Kidney tubule cell (primary cell): ENCODE measurements at places on chromosomes 7 and 10.
A peak's percentile ranks its signal among the peaks of the same experiment; 100 is the strongest.

DNA sequence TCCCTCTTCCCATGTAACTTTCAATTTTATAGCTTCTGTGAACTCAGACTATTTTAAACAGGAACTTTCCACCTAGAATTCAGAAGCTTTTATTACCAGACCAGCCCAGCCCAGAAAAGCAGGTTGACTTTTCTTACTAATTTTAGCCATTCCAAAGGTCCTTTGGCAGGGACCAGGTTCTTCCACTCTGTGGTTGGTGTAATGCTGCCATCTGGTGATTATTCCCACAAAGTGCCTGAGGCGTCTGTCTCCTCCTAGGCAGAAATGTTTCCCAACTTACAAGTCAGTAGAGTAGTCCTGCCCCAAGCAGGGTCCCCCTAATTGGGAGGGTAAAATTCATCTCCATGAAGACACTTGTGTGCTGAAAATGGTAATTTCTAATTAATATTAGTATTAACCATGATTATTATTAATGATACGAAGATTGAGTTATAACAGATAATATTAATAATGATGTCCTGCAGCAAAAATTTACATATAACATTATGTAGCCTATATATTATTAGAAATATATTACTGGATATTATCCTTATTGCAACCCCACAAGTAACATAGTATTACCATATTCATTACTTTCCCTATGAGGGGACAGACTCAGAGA is 53.0 kb upstream of the PPP1R17 start:
- peak; percentile 67 for DNase-seq

DNA sequence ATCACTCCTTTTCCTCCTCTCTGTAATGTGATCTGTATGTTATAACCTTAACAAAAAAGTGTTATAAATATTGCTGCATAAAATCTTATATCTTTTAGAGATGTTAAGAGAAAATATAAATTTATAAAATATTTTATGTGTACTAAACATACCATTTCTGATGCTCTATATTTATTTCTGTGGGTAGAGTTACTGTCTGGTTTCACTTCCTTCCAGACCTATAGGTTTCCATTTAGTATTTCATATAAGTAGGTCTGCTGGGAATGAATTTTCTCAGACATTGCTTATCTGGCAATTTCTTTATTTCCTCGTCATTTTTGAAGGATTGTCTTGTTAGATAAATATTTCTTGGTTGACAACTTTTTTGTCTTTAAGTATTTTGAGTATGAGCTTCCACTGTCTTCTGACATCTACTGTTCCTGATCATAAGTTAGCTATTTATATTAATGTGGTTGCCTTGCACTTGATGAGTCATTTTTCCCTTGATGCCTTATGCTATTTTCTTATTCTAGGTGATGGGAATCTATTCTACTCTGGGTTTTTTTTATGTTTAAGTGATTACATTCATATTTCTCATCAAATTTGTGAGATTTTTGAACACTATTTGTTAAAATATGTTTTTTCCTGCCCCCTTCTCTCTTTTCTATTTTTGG is 11.2 kb upstream of the THSD7A start:
- peak; percentile 56 for DNase-seq

- DNase-seq = no peak
Measured at GRCh38 chr10:34047389-34047788, 712.9 kb upstream of the NRP1 start.

- DNase-seq = no peak
Measured at GRCh38 chr10:88413412-88413811, 169.7 kb downstream of the RNLS start.

DNA sequence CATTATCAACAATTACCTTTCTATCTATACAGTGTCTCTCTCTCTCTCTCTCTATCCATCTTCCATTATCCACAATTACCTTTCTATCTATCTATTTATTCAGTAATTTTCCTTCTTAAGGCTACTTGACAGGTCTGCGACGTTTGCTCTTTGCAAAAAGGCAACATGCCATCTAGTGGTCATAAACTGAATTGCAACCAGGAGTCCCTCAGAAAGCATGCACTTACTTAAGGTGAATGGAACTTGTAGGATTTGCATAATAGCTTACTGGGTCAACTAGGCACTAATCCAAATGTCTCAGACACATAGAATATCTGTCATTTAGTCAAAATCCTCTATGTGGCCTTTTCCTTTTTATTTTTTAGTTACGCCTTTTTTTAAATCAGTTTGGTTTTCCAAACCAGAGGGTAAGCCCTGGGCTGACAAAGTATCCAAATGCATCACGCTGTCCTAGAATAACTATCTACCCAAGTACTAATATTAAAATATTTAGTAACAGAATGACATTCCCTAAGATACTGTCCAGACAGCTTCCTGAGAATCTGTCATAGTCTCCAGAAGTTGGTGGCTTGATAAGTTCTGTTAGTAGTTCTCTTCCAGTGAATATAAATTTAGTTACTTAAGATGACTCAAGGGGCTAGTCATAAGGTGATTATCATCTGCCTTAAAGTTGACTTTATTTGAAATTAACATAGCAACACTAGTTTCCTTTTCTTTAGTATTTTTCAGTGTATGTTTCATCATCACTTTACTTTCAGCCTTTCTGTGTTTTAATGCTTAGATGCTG is 208.3 kb downstream of the PPP1R3A start:
- DNase-seq = peak; percentile 89

GRCh38 chr10:436911-437665 is 252.4 kb downstream of the DIP2C start:
- DNase-seq = no peak

- peak; percentile 43 for DNase-seq
Measured at GRCh38 chr7:91512958-91513357, 248.7 kb downstream of the FZD1 start.

DNA sequence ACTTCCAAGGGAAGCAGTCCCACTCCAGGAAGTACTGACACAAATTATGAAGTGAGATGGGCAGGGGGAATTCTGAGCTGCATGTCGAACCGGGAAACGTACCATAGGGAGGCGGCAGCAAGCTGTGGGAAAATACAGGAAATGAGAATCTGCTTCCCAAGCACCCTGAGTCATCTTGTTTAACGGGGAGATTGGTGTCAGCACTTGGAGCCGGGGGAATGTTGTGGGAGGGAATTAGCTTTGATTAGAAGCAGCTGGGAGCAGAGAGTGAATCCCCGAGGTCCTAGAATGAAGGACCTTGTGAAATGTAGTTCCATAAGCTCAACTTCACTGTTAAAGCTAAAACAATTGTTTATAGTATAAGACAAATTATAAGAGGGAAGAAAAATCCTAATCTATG is 141.4 kb upstream of the PRKCQ start:
- DNase-seq = peak; percentile 93

DNA sequence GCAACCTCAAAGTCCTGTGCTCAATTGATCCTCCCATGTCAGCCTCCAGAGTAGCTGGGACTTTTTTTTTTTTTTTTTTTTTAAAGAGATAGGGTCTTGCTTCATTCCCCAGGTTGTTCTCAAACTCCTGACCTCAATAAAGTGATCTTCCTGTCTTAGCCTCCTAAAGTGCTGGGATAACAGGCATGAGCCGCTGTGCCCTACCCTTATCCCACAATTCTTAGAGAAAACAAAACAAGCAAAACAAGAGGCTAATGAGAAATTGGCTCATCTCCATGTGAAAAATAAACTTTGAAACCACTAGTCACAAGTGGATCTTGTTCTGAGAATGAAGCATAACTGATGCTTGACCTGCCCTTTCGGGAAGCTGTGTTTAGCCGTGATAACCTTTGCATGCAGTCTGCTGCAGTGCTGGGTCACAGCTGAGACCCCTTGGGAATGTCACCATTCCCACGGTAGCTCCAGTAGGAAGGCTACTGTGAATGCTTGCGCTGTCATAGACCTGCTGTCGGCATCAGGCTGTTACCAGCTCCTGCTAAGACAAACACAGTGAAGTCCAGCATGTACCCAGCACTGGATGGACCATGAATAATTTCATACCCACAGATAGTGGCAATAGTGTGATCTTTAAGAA is 290.7 kb upstream of the KIAA1217 start:
- no peak for DNase-seq

DNA sequence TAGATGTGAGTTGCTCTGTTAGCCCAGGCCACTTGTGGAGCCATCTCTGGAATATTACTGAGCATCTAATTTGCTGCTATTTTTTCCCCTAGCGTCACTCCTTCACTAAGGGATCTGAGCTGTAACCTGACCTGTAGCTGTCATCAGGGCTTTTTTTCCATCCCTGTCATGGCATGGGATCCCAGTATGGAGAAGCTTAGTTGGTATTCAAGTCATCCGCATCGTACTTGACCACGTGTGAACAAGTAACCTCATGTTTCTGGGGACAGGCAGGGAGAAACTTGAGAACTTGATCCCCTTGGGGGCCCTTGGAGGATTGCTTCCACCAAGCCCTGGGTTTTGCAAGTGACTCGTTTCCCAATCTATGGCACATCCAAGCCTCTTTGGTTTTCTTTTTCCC is 474.4 kb upstream of the GALNT17 start:
- DNase-seq = no peak

- DNase-seq = peak; percentile 87
Measured at GRCh38 chr10:97572214-97572989, at the start of gene ANKRD2. TSS of gene ANKRD2 (plus strand) at chr10:97572779. CDS start at chr10:97572789, 10 bp downstream.

DNA sequence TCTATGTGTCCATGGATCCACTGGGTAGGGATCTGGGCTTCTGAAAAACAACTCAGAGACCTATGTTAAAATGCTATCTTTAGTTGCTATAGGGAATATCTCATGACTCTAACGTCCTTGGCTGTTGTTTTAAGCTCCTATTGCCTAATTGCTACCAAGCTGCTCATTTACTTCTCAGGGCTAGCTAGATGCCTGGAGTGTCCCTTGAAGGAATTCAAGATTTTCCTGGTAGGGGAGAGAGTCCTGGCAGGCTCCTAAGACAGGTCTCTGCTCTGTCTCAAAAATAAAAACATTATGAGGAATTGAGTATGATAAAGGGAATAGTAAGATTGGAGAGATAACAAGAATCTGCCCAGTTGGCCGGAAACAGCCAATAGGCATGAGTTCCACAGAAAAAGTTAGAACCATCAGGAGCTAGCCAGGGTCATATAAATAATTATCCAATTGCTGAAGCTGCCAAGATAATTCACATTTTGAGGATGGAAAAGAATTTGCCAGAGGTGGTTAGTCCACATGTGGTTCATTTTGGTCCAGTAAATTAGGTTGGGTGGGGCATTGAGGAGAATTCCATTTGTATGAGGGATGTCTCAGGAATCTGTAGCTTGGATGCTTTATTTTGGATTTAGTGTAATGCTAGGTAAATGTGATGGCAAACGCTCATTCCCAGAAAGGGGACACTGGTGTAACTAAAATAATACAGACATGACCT is 362.7 kb upstream of the VSTM2A start:
- no peak for DNase-seq

DNA sequence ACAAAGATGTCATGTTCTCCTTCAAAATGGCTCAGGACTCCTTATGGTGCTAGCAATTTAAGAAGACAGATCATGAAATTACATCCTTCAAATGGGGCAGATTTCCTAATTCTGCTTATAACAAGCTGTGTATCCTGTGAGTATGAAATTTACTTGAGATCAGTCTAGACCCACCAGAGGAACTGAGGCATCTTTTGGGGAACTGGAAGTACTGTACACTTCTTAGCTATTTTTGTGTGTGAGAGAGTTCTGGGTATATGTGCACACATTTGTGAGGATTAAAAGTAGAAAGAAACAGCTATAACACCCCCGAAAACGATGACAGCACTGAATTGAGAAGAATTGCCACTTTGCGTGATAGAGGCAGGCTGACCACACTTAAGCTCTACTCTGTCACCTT is 187.0 kb upstream of the CCDC6 start:
- no peak for DNase-seq

DNA sequence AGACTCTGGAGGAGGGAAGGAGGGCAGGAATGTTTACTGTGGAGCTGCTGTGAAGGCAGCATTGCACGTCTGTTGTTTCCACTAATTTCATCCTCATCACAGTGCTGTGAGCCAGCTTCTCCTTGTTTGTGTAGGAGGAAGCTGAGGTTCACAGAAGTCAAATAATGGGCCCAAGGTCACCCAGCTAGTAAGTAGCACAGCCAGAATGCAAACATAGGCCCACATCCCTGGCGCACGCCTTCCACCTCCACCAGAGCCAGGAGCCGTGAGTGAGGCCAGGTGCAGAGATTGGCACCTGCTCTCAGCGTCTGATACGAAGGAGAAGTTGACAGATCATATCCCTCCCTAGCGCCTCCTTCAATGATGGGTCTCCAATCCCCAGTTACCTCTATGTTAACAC is 93.6 kb downstream of the HTR5A start:
- no peak for DNase-seq

DNA sequence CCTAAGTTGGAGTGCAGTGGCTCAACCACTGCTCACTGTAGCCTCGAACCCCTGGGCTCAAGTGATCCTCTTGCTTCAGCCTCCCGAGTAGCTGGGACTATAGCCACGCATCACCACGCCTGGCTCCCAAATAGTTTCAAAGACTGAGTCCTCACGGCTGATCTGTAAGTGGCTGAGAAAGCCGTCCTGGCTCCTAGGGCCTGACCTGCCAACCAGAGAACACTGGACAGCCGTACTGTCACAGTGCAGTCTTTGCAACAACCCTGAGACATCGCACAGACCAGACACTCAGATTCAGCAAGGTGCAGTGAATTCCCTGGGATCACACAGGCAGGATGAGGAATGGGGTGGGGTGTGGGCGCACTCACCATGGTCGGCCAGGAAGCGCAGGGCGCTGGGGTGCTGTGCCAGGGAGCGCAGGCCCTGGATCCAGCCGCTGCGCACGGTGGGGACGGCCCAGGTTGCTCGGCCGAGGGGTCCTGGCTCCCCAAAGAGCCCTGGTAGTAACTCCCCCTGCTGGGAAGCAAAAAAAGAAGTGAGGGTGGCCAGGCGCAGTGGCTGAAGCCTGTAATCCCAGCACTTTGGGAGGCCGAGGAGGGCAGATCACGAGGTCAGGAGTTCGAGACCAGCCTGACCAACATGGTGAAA is 10.7 kb downstream of the BRAT1 start:
- DNase-seq = no peak

GRCh38 chr10:126073606-126074005 is 177.2 kb downstream of the FANK1 start:
- DNase-seq = no peak

DNA sequence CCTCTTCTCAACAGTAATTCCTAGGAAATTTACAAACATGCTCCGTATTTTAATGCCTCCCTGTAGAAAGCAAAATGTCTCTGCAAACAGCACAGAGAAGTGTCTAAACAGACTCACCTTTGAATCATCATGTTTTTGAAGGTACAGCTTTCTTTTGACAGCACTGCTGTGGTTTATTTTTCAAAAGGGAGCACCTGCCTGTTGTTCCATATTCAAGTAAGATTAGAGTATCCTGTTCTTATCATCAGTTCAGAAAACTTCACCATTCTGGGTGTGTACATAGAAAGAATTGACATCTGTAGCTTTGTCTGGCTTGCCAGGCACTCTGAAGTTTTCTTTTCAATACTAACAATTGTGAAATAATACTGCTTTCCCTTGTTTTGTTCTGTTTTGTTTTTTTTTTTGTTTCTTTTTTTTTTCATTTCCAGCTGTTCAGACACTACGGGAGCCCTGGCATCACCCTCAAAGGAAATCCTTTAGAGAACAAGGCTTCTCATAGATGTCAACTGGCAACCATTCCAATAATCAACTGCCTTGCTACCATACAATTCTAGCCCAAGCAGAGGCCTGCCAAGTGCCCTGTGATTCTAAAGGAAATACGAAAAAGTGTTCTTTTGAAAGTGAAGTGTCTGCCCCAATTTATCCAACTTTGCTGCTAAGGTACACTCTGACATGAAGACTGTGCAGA is 275.9 kb downstream of the PRPF18 start:
- DNase-seq = no peak
